Endodermal cell (in vitro differentiated cells): ENCODE measurements at places on chromosomes 3 and 15.
A peak's percentile ranks its signal among the peaks of the same experiment; 100 is the strongest.

DNA sequence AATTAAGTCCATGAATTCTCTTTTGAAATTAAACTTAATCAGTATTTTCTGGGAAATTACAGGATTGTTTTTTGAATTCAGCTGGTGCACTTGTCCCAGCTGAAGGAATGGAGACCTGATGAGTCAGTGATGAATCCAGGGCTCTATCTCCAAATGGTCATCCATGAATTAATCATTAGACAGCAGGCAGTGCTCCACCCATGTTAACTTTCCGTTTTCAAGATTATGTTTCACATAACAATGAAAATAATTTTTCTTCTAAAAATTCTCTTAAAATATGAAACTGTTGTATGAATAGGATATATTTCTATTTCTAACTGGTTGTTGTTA, 13.9 kb upstream of the PAQR9 start:
- no peak for DNase-seq

DNA sequence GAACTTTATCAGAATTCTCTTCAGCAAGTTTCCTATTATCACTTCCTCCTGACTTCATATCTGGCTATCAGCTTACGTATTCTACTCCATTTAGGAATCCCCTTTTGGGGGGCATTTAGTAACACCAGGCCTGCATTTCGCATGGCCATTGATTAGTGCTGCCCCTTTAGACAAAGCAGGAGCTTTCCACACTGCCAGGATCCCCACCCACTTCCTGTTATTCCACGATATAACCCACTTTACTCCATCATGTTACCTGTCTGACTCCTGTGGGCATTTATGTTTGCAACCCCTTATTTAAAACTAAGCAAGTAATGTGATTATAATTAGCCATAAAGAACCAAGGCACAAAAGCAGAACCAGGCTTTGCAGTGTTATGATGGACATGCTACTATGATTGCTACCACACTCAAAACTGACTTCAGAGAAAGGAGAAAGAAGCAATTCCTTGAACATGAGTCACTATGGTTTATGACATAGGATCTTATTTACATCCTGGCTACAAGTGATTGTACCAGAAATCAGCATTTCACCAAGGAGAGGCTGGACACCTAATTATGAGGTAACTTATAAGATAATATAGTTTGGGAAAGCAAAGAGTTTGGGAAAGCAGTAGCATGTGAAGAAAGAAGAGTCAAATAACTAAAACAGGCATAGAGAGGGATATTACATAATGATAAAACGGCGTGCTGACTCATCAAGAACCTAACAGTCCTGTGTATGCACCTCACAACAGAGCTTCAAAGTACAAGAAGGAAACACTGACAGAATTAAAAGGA, 96.3 kb downstream of the IGSF11 start:
- DNase-seq: no peak

DNA sequence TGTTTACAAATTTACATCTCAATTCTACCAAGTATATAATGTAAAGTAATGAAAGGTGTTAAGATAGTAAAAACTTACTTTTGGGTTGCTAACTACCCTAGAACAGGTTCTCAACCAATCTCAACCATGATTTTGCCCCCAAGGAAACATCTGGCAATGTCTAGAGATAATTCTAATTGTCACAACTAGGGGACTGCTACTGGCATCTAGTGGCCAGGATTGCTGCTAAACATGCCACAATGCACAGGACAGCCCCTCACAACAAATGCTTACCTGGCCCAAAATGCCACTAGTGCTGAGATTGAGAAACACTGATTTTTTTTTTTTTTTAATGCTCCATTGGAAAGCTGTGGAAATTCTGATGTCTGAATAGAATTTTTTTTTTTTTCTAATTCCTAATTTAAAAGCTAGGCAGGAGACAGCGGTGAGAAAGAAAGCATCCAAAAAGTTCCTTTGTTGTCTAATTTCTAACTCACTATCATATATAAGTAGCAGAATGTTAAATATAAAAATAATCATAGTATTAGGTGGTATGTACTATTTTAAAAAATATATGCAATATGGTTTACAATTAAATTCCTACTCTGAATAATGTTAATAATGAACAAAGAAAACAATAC, 81.5 kb downstream of the TJP1 start:
- no peak for DNase-seq

GRCh38 chr3:51734572-51734907, 27.7 kb downstream of the GRM2 start:
- DNase-seq: no peak

DNA sequence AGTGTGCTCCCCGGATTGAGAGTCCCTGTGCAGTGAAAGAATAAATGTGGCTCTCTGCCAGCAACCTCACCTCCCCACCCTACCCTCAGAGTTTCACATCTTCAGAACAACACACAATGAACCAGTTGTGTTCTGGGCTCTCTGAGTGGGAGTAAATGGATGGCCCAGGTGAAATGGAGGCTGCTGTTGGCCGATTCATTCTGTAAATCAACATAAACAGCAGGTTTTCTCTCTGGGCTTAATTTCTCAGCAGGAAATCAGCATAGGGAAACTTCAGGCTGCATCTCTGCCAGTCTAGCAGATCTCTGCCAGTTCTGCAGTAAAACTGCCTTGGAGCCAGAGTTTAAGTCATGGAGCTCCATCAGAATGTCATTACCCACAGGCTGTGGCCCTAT, 54.6 kb upstream of the FURIN start:
- DNase-seq: peak; percentile 63

GRCh38 chr3:42159706-42160472, 68.7 kb downstream of the TRAK1 start:
- peak; percentile 97 for DNase-seq
